Thoracic aorta (tissue), 2 donors: ENCODE measurements at places on chromosomes 4 and X. TPM values are rescaled to one million over a fixed set of nuclear protein-coding genes. Genes with fewer than 3 reads are reported as not detected.

Gene PLP1
- 14.8 TPM for total RNA-seq

Gene AFM
- total RNA-seq: not detected

Gene UGT2B17
- not detected for total RNA-seq

DNA sequence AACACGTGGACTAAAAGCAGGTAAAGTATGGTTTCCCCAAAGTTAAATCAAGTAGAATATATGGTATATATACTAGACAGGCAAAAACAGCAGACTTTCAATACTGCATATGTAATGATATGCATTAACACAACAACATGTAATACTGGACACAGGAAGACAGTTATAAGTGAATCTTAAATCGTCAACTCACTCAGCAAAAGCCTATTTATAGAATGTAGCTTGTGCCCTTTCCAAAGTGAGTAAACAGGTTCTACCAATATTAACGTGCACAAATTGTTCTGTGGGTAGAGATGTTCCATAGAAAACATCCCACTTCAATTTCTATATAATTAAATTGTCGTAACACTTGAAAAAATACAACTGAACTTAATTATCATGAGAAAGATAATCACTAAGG is 30.6 kb downstream of the FAM241A start:
- DNase-seq: no peak

GRCh38 chr4:78254893-78255292 is 197.8 kb downstream of the FRAS1 start:
- DNase-seq: no peak

DNA sequence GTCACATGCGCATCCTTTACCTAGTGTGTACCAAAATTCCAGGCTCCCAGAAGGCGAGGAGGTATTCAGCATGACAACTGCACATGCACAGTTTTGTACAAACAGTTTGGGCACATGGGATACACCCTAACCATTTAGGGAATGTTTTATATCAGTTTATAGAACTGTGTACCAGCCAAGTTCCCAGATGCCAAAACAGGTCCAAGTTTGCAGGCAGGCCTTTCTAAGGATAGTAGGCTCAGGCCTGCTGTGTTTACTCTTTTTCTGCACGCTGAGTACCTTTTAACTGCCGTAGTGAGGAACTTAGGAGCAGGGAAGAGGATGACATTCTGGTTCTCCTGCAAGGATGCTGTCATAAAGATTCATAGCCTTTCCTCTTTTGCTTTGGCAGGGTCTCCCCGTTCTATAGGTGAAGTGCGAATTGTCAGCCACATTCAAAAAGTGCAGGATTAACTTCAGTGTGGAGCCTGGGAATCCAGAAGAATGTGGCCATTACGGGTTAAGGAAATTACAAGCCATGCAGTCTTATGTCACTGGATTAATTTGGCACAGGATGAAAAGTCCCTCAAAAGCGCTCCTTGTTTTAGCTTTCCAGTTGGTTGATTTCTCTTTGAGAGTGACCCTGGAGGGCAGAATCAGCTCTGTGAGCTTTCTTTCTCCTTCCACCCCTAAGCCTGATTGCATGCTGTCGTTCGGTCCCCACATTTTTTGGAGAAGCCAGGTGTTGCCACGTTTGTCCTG is 259.8 kb downstream of the ARHGAP10 start:
- no peak for DNase-seq

Gene SFRP2
- total RNA-seq: 70.4 TPM

DNA sequence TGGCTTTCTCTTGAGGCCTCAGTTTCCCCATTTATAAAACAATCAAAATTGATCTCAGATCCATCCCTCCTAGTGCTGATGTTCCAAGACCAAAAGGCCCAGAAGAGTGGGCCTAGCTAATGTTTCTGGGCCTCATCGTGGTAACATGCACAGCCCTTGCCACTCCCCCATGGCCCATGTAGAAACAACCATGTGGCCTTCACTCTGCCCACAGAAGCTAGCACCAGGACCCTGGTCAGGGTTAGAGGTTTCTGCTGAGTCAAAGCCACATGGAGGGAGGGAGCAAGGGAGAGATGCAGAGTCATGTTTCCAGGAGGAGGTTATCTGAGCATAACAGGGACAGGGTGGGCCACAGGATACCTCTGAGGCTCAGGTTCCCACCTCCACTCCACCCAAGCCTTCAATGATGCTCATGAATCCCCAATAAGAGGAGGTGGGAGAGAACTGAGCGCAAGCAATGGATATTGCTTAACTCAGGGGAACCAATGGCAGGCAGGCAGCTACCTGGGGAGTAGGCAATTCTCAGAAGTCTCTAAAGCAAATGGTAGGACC is 16.9 kb downstream of the OTUD5 start:
- no peak for DNase-seq
